ENCODE measurements at places on chromosomes 2 and 18.

DNA sequence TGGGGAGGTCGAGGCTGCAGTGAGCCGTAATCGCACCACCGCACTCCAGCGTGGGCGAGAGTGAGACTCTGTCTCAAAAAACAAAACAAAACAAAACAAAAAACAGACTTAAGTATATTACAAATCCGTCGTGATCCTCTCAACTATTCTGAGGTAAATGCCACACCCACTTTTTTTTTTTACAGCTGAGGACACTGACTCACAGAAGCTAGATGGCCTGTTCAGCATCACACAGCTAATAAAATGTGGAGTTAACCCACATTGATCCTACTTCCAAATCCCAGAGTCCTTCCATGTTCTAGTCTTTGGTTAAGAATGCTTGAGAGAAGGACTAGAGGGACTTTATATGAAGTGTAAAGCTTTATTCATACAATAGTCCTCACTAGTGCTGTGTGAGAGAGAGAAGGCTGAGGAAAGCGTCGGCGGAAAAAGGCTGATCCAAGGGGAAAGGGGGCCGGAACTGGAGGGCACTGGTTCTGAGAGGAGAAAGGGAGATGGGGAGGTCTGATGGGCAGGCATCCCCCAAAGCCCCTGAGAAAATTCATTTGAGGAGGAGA lies 627 bp downstream of the RNF25 start:
- no peak for DNase-seq

DNA sequence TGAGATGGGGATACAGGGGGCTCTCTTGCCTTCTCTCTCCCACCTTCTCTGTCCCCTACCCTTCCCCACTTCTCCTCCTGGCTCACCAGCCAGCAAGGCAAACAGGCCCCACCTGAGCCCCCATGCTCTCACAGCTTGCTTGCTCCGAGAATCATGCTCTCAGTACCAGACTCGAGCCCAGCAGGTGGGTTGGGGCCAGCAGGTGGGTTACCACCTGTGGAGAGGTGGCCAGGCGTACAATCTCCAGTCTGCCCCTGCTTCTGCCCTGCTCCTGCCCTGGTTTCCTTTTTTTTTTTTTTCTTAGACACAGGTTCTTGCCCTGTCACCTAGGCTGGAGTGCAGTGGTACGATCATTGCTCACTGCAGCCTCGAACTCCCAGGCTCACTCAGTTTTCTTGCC lies 214.5 kb downstream of the SH3RF3 start:
- DNase-seq = no peak

DNA sequence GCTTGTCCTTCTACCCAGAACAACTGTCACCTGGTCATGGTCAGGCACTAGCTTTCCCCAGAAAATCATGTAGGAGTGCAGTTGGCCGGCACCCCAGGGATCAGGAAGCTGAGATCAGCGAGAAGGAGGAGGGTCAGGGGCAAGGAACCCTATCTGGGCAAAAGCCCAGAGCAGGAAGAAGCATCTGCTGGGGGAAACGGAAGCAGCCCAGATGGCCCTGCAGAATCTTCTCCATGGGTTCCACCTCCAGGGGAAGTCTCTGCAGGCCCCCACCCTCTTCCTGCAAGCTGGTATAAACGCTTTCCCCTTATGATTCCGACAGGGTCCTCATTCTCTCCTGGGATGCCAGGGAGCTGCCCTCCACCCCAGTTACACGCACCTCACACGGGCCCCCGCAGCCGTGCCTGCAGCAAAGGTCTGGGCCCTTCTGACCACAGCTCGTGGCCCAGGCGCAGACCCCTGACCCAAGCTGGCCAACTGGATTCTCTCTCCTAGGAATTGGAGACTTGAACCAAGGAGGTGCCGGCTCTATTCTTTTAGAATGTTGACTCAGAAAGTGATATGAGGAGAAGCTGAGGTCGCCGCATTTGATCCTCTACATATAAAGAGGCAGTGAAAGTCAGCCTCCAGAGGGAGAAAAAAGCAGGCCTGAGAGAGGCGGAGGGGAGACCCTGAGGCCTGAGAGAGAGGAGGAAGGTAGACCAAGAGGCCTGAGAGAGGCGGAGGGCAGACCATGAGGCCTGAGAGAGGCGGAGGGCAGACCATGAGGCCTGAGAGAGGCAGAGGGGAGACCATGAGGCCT lies 71.0 kb downstream of the STPG4 start:
- no peak for DNase-seq

DNA sequence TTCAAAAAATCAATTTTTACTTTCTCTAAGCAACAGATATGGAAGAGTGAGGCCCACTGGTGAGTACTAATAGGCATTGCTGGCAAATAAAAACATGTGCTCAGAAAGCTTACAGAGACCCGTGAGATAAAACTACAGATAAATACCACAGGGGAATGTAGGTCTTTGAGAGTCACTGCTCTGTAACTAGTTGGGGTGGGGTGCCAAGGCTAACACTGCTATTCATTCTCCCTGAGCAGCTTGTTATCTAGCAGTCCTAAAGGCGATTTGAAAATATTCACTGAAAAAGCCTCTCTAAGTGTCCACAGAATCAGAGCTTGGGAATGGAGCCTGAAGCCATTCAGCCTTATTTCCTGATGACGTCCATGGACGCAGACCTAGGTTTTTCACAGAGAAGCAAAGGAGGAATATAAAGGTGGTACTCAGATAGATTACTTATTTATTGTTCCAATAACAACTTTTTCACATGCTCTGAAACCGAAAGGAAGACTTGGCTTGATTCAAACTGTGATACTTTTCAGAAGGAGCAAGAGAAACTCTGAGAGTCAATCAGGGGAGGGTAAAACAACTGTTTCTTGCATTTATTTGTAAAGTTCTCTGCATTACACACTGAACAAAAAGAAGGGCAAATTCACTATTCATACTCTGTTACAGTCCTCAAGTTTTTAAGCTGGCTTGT lies 188.4 kb downstream of the PPP1R1C start:
- DNase-seq = no peak

DNA sequence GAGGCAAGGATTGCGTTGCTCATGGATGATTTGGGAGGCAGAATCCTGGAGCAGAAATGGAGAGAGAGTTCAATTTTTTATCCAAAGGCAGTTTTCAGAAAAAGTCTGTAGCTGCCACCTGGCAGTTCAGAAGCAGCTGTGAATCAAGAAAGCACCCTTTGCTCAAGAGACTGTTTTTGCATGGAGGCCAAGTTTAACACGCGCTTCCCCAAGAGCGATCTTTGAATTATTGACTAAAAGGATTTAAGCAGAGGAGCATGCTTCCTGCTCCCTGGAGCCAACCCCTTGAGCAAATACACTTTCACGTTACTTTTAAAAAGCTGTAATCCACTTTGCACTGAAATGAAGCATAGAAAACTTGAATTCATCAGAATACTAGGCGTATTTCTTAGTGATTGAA lies 252.4 kb downstream of the RNF144A start:
- no peak for DNase-seq

GRCh38 chr2:26730549-26731344 lies 33.3 kb upstream of the SLC35F6 start:
- DNase-seq = no peak

DNA sequence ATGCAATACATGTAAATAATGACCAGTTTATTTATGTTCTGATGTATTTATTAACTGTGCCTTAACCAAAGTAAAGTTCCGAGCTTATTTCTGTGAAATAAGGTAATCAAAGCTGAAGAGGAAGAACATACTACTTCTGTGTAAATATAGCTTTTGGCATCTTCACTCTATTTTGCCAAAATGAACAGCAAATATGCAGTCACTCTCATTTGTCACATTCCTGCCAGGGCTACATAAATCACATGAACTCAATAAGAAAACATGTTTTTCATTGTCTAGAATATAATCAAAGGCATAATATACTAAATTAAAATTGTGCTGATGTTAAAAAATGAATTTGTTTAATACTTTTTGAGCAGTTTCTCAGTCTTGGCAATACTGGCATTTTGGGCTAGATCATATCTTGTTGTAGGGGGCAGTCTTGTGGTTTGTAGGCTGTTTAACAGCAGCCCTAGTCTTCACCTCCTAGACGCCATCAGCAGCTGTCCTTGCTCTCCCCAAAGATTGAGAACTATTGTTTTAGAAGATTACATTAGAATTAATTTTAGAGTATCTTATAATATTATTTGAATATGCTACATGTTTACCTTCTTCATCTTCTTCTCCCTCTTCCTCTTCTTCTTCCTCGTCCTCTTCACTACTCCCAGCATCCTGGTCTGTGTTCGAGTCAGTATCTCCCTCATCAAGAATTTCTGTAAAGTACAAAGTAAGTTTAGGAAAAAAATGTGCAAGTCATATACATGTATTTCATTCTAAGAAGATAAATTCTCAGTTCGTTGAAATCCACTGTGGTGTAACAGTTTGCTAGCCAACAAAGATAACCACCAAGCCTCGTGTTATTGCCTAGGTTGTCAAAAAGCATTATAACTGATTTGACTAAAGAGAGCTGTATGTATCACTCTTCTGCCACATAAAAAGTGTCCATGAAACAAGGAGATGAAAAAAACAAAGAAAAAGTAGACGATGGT lies 41.5 kb downstream of the CWC22 start:
- DNase-seq = no peak

DNA sequence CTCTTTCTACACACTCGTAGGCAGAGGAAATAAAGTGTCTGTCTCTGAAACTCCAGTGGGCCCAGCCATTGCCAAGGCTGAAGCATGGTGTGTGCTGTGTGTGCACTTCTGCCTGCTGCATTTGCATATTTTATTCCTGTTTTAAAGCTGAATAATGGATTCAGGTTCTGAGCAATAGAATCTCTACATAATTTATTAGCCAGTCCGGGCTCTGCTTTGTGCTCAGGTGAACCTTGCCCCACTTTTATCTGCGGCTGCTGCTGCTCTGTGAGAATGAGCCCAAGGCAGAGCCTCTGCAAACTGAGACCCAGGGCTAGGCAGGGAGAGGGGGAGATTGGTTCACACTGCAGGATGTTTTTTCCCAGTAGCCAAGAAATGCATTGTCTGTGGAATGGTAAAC lies 64.6 kb upstream of the SH3BP4 start:
- DNase-seq = no peak

DNA sequence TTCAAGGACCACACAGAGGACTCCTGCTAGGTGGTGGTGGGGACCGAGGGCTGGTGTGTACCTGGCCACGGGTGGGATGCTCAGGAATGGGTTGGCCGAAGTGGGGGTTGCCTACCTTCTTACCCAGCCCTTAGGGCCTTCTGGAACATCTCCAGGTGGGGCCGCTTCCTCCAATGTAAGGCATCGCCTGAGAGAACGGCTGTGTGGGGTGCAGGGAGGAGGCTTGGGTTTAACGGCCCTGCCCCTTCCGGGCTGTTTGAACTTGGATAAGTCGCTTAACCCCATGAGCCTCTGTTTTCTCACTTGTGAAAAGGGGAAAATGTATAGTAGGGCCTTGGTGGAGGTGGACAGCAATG lies 35.0 kb downstream of the EMILIN2 start:
- no peak for DNase-seq

- no peak for DNase-seq
Measured at GRCh38 chr2:82797469-82797868, 1661.6 kb downstream of the SUCLG1 start.

- DNase-seq = no peak
Measured at GRCh38 chr2:70966681-70967080, 11.7 kb upstream of the ANKRD53 start.

GRCh38 chr2:8334866-8335325 lies 347.0 kb upstream of the ID2 start:
- no peak for DNase-seq

GRCh38 chr18:23291456-23292205 lies 156.3 kb downstream of the CABLES1 start:
- no peak for DNase-seq

DNA sequence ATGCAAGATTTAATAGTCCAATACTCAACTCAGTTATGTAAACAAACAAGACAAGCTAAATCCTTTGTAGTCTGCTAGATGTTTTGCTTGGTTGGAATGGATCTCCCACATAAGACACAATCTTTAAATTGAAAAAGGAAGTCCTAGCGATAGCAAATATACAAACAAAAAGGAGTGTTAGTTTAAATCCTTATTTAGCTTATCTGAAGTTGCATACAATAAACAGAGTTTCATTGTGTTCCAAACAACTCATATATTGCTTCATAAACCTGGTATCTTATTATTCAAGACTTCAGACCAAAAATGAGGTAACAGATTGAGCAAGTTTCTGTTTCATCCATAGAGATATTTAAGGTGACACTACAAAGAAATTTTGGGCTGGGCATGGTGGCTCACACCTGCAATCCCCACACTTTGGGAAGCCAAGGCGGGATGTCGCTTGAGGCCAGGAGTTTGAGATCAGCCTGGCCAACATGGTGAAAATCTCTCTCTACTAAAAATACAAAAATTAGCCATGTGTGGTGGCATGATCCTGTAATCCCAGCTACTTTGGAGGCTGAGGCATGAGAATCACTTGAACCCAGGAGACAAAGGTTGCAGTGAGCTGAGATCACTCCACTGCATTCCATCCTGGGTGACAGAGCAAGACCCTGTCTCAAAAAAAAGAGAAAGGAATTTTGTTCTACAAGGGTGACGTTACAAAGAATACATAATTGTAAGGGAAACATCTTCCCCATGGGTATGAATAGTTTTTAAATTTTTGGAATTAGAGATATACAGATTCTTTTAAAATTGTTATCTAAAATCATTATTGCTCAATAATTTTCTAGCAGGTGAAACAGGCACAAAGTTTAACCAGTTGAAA lies 150.5 kb upstream of the L3MBTL4 start:
- no peak for DNase-seq

DNA sequence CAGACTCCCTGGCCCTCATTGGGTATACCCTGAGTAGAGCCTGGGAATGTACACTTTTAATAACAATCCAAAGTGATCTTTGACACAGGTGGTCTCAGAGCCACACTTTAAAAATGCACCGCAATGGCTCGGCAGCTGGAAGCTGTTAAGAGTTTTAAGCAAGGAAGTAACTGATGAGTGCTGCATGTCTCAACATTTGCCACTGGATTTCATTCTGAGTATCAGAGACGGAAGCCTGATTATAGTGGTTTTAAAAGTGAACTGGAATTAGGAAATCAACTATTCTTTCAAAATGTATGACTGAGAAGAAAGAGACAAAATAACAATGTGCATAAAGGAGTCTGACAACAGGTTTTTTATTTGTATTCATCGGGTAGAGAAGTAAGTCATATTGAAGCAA lies 7.5 kb downstream of the MBOAT2 start:
- DNase-seq = no peak

GRCh38 chr2:239293775-239294430 lies 106.9 kb downstream of the HDAC4 start:
- DNase-seq = no peak

DNA sequence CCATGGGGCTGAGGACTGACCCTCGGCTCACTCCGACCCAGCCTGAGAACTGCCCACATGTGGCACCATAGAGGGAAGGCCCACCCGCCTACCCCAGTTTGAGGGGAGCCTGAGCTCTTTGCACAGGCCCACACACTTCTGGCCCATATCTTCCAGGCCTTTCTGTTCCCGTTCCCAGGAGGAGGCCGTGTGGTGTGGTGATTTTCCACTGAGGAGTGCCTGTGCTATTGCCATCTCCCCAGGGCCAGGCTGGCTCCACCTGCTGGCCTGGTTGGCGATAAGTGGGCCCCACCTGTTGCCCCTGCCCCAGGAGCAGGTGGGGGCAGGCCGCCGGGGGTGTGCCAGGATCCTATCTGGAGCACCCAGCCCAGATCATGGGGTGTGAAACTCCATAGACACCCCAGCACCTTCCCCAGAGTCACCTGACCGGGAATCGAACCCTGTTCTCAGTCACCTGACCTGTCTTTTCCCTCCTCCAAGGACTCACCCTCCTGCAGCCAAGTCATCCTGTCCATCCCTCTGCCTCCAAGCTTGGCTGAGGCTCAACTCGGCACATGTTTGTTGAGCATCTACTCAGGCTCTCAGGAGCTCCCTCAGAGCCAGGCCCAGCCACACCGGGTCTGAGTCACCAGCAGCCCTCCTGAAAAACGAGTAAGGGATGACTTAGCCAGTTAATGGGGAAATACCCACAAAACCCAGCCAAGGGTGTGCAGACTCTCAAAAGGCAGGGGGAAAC lies 120.1 kb downstream of the CYP26B1 start:
- no peak for DNase-seq

GRCh38 chr2:197813093-197813787 lies 8.8 kb downstream of the PLCL1 start:
- no peak for DNase-seq

Data from left renal pelvis (tissue), 4 donors.